ENCODE measurements at places on chromosomes 4 and X.
A peak's percentile ranks its signal among the peaks of the same experiment; 100 is the strongest.

DNA sequence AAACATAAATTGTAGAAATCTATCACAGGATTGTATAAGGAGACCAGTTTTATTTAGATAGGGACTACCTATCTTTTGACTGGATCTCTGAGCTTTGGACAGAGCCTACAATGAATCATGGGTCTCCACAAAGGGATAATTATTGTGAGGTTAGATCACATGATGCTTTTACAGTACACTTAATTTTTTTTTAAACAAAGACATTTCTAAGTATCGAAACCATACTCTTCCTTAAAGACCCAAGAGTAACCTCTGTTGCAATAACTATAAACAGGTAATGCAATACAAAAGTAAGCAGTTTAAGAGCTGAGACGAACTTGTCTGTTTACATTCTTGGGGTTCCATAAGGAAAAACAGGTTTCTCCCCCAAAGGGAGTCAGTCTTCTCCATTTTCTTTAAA lies 64.3 kb upstream of the GABRE start:
- no peak for DNase-seq

GRCh38 chrX:119692191-119693039 lies 553 bp downstream of the SEPTIN6 start:
- peak; percentile 56 for DNase-seq

DNA sequence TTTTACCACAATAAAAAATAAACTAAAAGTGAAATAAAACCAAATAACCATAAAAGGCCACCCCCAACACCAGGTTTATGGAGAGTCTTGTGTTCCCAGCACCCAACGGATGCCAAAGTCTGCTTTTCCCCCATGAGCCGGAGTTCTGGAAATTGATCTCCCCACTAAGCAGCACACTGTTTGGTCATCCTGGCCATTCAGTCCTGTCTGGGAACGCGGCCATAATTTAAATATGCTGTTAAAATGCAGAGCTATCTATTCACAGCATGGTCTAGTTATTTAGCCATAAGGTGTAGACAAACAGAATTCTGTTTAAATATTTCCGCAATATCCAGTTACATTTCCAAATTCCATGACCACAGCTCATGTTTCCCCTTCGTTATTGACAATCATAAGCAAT lies 129.6 kb upstream of the TBL1X start:
- no peak for DNase-seq

DNA sequence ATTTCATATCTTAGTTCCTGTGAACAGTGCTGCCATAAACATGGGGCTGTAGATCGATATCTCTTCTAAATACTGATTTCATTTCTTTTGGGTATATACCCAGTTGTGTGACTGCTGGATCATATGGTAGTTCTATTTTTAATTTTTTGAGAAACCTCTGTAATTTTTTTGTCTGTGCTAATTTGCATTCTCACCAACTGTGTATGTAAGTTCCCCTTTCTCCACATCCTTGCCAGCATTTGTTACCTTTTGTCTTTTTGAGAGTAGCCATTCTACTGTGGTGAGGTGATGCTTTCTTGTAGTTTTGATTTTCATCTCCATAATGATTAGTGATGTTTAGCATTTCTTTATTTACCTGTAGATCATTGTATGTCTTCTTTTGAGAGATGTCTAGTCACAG lies 2086.5 kb upstream of the TENM3 start:
- DNase-seq = no peak

DNA sequence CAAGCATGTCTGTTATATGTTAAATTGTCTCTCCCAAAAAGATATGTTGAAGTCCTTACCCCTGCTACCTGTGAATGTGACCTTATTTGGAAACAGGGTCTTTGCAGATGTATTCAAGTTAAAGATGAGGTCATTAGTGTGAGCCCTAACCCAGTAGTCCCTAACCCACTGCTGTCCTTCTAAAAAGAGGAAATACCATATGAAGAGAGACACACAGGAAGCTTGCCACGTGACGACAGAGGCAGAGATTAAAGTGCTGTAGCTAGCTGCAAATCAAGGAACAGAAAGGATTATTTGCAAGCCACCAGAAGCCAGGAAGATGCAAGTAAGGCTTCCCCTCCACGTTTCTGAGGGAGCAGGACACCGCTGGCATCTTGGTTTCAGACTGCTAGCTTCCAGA lies 150.1 kb downstream of the HNRNPD start:
- no peak for DNase-seq

DNA sequence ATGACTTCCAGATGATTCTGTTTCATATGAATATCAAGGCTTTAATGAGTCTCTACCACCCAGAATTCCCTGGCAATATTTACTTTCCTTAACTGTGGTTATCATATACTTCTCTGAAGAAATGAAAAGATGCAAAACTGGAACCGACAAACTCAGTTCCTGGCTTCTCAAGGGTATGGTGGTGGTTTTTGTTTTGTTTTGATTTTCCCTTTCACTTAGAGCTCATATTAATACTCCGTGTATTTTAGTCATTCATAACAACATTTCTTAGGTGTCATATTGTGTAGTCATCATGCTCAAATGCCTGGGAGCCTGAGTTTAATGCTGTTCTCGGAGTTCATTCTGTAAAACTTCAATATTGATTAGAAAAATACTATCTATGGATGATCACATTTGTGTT lies 665 bp downstream of the TRPC5OS start:
- no peak for DNase-seq

DNA sequence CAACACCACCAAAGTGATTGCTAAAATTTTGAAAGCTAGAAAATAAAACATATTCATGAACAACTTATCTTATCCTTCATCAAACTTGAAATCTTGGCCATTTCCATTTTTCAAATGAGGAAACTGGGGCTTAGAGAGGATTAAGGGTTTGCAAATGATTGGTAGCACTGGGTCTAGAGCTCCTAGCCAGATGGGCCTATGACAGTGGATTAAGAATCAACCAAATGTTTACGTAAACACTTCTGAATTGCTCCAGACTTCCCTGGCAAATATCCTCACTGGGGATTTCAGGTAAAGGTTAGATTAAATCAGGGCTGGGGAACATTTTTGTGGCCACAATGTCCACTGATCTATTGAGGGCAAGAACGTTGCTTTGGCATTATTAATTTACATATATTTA lies 241.2 kb downstream of the ANK2 start:
- no peak for DNase-seq

DNA sequence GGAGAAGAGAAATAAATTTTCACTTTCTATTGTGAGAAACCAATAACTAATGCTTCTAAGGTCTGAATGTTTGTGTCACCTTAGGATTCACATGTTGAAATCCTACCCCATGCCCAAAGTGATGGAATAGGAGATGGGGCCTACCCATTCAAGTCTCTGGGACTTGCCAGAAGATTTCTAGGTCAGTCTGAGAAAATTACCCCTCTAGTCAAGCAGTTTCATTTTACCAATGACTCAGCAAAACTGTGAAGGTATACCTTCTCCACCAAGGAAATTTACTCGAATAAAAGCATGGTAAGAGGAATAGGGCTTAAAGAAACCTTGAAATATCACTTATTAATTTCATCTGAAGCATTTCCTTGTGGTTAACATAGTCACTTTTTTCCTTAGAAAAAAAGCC lies 23.5 kb upstream of the PAPSS1 start:
- DNase-seq = no peak

GRCh38 chrX:69616457-69617203 lies 717 bp downstream of the EDA start:
- no peak for DNase-seq

DNA sequence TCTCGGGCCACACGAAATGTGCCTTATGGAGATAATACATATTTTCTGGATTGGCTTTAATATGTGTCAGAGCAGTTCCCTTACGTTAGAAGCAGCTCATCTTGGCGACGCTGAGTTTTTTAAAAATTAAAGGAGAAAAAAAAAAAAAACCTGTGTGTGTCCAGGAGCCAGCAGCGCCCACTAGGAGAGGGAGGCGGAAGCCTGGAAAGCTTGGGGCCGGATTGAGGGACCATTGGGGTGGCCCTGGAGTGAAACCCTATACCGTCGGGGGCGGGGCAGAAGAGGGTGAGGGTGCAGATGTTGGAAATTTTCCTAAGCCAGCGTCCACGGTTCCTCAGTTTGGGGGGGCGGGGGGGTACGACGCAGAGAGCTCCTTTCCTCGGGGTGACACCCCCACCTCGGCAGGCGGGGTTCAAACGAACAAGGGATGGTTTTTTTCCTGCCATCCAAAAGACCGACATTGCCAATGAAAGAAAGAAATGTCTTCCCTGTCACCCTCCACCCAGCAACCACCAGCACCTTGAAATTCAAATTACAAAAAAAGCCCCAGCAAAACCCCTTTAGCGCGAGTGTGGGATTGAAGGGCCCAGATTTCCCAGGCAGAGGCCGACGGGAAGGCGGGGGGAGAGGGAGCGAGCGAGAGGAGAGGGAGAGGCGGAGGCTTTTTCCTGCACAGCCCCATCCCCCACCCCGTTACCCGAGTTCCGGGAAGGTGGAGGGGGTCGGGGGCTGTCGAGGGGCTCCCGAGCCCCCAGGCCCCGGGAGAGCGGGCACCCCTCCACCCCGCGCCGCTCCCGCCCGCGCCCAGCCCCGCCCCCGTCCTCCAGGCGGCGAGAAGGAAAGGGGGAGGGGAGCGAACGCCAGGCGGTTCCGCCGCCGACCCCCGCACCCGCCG lies 859 bp downstream of the SMARCA1 start:
- DNase-seq = no peak

DNA sequence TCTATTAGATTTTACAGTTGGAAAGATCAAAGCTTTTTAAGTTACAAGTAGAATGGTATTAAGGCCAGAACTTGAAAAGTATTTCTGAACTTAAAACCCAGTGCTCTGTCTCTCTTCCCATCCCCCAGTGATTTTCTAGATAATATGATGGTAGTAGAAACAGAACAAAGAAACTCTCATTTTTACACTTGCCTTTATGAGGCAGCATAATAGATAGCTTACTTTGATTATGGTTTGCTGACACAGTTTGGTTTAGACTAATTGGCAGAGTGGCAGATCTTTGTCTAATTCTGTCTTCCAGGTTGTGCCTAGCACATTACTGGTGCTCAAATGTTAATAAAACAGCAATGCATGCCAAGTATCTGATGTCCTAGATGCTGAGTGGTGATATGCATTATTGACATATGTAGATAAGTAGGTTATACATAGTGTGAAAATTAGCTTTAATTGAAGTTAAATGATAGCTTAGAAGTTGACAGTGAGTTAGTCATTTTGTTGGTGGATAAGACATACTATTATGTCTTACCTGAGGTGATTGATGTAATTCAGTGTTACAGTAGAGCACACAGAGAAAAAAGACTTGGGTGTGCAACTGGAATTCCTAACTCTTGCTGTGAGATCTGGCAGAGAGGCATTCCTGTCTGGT lies 4.3 kb upstream of the RAPGEF2 start:
- no peak for DNase-seq

- no peak for DNase-seq
Measured at GRCh38 chr4:184313058-184313581, 95.4 kb upstream of the ENPP6 start.

DNA sequence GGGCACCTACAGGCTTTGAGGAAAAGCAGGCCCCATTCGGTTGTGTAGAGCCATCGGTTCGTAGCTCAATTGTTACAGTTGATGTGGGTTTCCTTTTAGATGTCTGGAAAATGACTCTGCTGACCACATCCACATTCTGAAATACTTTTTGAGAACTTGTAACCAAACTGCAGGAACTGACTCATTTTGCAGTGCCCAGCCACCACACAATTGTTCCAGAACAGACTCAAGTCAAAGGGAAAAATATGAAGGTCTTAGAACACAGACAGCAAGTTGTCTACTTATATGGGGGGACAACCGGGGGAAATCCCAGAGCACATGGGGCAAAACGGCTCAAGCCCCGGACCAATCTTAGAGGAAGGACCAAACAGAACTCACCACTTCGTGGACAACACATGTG lies 557.6 kb upstream of the DIPK2B start:
- no peak for DNase-seq

GRCh38 chr4:7668271-7668670 lies 233.5 kb upstream of the PSAPL1 start:
- no peak for DNase-seq

DNA sequence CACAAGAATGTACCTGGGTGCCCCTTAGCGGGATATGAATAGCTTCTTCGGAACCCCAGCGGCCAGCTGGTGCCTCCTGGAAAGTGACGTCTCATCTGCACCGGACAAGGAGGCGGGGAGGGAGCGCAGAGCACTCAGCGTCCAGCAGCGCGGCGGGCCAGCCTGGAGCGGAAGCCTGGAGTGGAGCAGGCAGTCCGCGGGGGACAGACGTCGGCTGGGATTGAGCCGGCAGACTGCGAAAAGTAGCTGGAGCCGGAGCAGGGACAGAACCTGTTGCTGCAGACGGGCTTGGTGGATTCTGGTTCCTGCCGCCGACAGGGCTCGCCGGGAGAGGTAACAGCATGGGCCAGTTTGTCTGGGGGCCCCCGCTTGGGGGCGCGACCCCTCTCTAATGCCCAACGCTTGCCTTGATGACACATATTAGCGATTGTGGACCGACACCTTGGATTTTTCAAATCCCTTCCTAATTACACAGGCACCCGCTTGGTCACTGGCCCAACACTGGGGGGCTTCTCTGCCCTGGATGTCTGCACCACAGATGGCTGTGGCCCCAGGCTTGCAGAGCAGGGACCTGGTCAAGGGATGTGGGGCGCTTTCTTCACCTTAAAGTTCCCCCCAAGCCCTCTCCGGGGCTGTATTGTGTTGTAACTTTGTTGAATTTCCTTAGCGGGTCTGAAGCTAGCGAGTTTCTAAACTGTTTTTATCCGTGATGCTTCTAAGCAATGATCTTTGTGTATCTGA lies at the start of gene NPFFR2:
Gene NPFFR2 (plus strand): TSS at position 133 of the 741 bp plus-strand sequence. CDS start 96,592 bp downstream, outside the sequence.
- no peak for DNase-seq

DNA sequence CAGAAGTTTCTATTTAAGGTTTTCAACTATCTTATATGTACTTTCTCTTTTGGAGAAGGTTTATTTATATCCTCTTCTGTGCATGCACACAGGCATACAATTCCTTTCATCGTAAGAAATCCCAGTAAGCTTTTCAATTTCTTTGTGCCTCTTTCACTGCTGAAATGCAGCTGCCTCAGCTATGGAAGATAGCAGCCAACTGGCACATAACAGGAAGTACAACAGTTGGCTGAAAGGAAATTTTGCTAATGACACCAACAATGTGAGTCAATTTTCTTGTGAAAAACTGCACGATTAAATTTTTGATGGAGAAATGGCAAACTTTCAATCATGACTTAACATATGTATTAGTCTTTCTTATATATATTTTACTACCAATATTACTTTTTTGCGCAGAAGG lies 74.5 kb upstream of the PAQR3 start:
- DNase-seq = no peak

DNA sequence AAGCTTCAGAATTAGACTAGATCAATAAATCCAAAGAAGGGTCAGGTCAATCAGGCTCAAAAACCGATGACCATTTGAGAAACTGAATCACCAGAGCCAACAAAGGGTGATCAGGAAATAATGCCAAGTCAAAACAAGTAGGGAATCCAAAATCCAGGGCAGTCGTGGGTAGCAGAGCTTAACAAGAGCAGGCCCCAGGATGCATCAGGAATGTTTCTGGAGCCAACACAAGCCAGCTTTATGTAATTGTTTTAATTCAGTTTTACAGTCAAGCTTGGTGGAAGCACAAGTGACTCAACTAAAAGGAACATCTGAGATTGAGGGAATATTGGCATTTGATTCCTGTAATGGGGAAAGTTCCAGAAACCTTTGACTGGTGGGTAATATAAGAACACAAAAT lies 237.9 kb upstream of the EDA2R start:
- no peak for DNase-seq

- DNase-seq = no peak
Measured at GRCh38 chr4:64271601-64272081, 137.6 kb downstream of the TECRL start.

All from activated T-cell treated with anti-CD3 and anti-CD28 coated beads for 48 hours (primary cell).